ENCODE measurements at places on chromosomes 2 and 18.

DNA sequence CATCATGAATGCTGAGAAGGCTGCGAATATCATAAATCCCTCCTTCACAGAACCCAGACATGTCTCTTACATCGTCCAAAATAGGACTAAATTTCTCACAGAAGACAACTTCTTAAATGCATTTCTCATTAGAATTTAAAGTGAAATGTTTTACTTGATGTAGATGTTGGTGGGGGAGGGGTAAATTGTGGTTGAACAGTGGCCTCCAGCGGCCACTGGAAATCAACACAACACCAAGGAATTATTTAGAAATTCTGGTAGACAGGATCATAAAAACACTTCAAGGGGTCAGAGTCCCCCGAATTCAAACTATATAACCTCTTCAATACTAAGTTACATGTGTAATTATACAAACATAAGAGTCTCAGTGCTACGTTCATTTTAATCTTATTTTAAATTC is 135.9 kb downstream of the ABCA12 start:
- no peak overlapping the region for H3K27ac ChIP-seq
- no peaks in the 10 kb centered on the region for H3K4me1 ChIP-seq
- no peak overlapping the region for H3K4me3 ChIP-seq
- no peaks in the 10 kb centered on the region for H3K27me3 ChIP-seq

GRCh38 chr18:74497324-74497676 is 1.1 kb downstream of the CNDP2 start:
- peak overlapping the region; percentile 76 for H3K4me3 ChIP-seq
- H3K27ac ChIP-seq = peak overlapping the region; percentile 85
- H3K4me1 ChIP-seq = peaks cover 31% of the 10 kb centered on the region
- peaks cover 8% of the 10 kb centered on the region for H3K36me3 ChIP-seq

- H3K4me1 ChIP-seq = no peaks in the 10 kb centered on the region
- no peak for DNase-seq
Observed at GRCh38 chr2:224638301-224638823, 53.2 kb upstream of the CUL3 start.

DNA sequence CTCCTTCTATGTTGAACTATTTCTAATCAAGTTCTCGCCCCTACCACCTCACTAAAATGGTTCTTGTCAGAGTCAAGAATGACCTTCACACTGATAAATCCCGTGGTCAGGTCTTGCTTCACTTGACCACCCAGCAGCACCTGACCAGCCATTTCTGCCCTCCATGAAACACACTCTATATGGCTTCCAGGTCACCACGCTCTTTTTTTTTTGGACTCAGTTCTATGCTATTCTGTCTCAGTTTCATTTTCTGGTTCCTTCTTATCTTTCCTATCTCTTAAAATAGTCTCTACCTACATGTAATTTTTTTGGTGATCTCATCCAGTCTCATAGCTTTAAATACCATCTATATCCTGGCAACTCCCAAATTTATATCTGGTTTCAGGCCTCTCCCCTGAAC is 11.4 kb downstream of the EIF2AK3 start:
- H3K4me1 ChIP-seq = no peaks in the 10 kb centered on the region
- H3K4me3 ChIP-seq = no peak overlapping the region
- H3K36me3 ChIP-seq = peaks cover 16% of the 10 kb centered on the region
- no peak overlapping the region for H3K27ac ChIP-seq

GRCh38 chr18:69647702-69648101 is 247.0 kb downstream of the DOK6 start:
- H3K4me1 ChIP-seq = no peaks in the 10 kb centered on the region
- H3K27me3 ChIP-seq = no peaks in the 10 kb centered on the region
- DNase-seq = no peak
- H3K4me3 ChIP-seq = no peak overlapping the region
- H3K36me3 ChIP-seq = no peaks in the 10 kb centered on the region

Data from effector memory CD4-positive, alpha-beta T cell (primary cell).